ENCODE measurements at places on chromosomes 7 and 10. TPM values are rescaled to one million over a fixed set of nuclear protein-coding genes. Genes with fewer than 3 reads are reported as not detected.
A peak's percentile ranks its signal among the peaks of the same experiment; 100 is the strongest.

- DNase-seq = no peak
These were observed 159.1 kb downstream of the GFRA1 start for GRCh38 chr10:116113721-116114501.

DNA sequence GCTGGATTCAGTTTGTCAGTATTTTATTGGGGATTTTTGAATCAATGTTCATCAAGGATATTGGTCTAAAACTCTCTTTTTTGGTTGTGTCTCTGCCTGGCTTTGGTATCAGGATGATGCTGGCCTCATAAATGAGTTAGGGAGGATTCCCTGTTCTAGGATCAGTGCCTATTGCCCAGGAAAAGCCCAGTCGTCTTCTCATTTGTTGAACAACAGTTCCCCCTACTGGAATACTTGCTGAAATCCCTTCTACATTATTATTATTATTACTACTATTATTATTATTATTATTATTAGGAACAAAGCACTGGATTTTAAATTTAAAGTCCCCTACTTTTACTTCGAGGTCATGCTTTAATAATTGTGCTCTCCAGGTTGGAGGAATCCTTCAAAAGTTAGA lies 528.9 kb downstream of the MAGI2 start:
- DNase-seq = no peak

- no peak for DNase-seq
These were observed 57.1 kb downstream of the C10orf143 start for GRCh38 chr10:130053561-130053960.

DNA sequence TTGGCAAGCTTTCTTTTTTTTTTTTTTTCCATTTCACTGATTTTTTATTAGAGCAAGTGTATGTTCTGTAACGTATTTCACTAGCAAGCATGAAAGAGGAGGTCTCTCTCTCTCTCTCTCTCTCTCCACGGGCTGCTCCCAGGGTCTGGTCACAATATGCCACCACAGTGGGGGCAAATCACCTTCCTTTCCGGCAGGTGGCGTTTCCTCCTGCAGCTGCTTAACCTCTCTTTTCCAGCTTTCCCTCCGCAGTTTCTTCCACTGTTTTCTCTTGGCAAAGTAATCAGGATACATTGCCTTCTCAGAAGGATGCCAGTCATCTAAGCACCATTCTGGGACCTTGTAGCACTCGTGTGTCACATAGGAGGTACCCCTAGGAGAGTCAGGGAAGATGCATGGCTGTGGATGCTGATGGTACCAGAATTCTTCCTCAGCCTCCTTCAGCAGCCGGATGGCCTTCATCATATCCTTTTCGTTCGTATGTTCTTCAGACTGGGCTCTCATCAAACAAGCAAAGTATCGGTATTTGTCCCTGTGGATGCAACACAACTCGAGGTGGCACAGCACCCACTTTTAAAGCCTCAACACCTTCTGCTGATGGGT lies 197.3 kb upstream of the PODXL start:
- no peak for DNase-seq

- no peak for DNase-seq
These were observed 27.2 kb downstream of the ADGRA1 start for GRCh38 chr10:133114726-133115452.

- DNase-seq = no peak
These were observed 258.0 kb downstream of the TRIL start for GRCh38 chr7:28700096-28700495.

DNA sequence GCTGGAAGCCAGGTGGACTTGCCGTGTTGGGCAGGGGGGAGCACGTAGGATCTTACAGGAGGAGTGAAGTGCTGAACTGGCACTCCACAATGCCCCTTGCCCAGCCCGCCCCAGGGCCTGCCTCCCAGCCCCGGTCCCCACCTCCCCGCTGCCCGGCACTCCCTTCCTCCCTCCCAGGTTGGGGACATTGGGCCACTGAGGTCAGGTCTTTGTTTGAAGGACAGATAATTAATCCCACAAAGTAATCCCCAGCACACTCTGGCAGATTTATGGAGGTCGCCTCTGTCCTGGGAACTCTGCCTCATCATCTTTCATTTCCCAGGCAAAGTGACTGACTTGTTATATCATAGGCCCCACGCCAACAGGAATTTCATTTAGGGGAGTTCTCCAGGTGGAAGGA lies 122.8 kb downstream of the C10orf105 start:
- DNase-seq = no peak

DNA sequence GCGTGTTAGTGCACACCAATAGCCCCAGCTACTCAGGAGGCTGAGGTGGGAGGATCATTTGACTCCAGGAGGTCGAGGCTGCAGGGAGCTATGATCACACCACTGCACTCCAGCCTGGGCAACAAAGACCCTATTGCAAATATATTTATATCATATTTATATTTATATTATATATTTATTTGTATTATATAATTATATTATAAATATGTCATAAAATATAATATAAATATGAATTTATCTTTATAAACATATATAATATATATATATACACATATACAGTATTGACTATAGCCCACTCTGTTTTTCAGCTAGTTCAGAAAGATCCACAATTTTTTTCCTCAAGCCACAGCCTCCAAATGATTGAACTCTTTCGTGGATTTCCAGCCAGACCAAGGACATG lies 45.3 kb upstream of the MYL10 start:
- DNase-seq = no peak

DNA sequence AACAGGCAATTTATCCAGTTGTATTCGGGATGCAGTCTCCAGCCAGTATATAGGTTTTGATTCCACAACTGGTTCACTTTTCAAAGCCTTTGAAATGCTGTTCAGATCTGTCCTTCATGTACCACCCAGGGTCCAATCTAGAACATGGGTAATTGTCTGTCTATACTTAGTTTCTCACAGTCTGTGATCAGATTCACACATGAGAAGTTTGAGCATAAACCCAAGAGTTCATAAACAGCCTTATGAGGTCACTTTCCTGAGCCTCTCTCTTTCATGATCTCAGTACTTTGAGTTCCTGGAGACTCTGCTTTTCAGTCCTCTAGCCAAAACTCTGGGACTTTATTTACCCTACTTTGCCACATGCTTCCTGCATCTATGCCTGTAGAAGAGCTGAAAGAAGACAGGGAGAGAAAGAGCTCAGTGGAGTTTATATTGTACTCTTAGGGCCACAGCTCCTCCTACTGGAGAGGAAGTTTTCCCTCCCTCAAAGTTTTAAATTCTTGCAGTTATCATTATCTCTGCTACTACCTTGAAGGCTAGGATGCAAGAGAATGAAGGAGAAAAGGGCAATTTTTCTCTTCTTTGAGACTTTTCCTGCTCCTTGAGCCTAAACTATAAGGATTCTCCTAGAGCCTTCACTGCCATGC lies 172.0 kb downstream of the ZEB1 start:
- no peak for DNase-seq

DNA sequence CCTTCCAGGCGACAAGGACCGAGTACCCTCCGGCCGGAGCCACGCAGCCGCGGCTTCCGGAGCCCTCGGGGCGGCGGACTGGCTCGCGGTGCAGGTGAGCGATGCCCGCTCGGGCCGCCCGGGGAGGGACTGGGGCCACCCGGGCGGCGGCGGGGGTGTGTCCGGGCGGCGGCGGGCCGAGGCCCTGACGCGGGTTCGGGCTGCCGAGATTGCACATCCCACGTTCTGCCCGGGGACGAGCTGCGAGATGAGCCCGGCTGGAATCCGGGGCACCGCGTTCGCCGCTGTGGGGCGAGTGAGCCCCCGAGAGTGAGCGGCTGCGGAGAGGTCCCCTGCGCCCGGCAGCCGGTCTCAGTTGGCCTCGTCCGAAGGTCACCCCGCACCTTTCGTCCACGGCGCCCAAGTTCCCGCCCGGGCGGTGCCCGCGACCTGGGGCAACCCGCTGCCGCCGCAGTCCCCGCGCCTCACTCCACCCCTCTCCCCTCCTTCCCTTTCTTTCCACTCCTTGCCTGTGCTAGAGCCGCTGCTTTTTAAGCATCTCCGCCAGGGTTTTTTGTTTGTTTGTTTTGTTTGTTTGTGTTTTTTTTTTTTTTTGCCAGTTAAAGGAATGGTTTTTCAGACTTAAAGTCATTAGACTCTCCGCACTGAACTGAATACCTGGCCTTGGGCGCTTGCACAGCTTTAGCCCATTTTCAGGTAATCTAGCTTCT lies 515 bp downstream of the RALA start:
- no peak for DNase-seq

DNA sequence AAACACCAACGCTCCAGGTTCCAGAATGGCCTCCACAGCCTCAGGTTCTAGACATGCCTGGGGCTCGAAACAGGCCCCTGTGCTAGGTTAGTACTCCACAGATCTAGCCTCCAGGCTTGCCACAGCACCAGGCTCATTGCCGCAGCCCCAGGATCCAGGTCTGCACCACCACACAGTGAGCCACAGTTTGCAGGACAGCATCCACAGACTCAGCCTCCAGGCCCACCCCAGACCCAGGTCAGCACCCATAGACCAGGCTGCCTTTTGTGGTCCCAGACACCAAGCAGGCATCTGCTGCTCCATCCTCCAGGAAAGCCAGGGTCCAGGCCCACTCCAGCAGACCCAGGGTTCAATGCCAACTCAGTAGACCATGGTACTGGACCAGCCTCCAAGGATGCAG lies 132.3 kb upstream of the VSTM2A start:
- DNase-seq = no peak

GRCh38 chr7:127447326-127447945 lies 54.9 kb upstream of the ZNF800 start:
- no peak for DNase-seq

Gene ABCB1
- total RNA-seq = 12.2 TPM

- no peak for DNase-seq
These were observed 22.2 kb upstream of the PARP12 start for GRCh38 chr7:140084972-140085371.

Gene GPR26
- total RNA-seq = not detected

GRCh38 chr7:20597339-20597738 lies 18.1 kb upstream of the ABCB5 start:
- DNase-seq = no peak

DNA sequence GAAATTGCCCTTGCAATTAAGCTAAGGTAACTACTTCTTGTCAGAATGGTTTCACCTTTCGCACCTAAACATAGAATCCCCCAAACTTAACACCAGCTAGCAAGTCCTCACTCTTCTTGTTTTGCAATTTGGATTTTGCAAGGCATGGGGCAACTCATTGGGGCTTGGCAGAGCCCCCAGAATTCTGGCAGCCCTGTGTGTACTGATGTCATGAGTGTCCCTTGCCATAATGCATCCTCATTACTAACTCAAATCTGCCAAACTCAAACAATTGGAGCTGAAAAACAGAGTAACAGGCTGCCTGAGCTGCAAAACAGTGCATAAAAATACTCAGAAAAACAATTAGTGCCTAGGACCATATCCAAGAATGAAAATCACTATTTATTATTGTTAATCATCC lies 7.9 kb upstream of the XPNPEP1 start:
- DNase-seq = no peak

Gene HOXA6
- 3.8 TPM for total RNA-seq

- DNase-seq = no peak
These were observed 158.2 kb downstream of the CELF2 start for GRCh38 chr10:11175823-11176243.

Gene TAF5
- total RNA-seq = 5.0 TPM

- DNase-seq = peak; percentile 75
These were observed 26.1 kb downstream of the PLAC9 start for GRCh38 chr10:80158598-80159127.

DNA sequence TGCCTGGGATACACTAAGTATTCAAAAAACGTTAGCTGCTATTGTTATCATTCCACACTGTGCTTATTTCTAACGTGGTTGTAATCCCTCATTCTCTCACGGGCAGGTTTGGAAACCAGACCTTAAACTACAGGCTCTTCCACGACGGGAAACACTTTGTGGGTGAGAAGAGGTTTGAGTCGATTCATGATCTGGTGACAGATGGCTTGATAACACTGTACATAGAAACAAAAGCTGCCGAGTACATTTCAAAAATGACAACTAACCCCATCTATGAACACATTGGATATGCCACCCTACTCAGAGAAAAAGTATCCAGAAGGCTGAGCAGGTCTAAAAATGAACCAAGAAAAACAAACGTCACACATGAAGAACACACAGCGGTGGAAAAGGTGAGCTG lies 163.2 kb upstream of the PRR15 start:
- no peak for DNase-seq

DNA sequence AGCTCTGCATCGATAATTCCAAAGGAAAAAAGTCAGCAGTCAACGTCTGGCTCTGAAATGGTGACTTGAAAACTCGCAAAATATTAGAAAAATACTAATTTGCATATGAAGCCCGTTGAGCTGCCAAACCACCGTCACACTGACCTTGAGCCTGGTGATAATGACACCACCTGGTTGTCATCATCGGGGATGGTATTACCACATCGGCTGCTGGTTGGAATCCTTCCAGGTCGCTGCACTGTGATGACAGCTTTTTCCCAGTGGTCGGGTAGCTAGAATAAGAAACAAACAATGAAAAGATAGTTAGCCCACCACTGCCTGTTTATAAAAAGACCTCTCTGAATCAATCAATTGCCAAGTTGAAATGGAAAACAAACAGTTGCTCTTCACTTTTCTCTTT lies 41.6 kb downstream of the LAMB1 start:
- no peak for DNase-seq

- no peak for DNase-seq
These were observed 10.7 kb upstream of the PPP3CB start for GRCh38 chr10:73506491-73506890.

- DNase-seq = no peak
These were observed 86.6 kb upstream of the LEP start for GRCh38 chr7:128154504-128154903.

Gene ZNF488
- total RNA-seq = 0.19 TPM
